ENCODE measurements at places on chromosomes 1 and 21.

GRCh38 chr1:204262506-204263253 lies 48.9 kb upstream of the GOLT1A start:
- DNase-seq, result no peak

- no peak for DNase-seq
Measured at GRCh38 chr1:46394108-46394871, at the start of gene FAAH. FAAH (plus strand) TSS chr1:46394317; CDS start chr1:46394349, 32 bp downstream.

DNA sequence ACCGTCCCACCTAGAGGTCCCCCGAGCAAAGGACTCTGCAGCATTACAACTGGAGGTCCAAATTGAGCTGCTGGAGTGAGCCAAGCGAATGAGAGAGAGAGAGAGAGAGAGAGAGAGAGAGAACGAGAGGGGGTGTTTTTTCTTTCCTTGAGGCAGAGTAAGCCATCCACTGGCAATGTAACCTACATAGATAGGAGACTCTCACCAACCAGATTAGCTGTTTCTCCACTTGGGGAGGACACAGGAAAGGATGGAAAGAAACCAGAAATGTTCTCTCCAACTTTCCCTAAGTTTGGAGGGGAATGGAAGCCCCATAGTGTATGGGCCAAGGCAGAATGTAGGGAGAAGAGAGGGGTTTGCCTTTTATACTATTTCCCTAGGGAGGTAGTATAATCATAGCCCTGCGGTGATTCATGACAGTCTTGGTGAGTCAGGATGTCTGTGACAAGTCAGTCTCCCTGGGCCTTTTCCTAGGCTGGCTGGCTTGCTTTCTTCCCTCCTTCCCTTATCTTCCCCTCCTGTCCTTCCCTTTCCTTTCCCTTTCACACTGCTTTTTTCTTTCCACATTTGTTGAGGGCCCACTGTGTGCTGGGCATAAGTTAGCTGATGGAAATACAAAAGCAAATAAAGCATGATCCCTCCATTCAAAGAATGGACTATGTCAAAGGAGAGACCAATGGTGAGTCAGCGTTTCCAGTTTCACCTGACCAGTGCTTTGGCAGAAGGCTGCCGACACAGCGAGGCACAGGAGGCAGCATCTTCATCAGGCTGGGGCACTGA lies 7.1 kb downstream of the FNDC7 start:
- DNase-seq, result no peak

- DNase-seq, result no peak
Measured at GRCh38 chr1:151574575-151575529, 34.7 kb downstream of the TUFT1 start.

- DNase-seq, result no peak
Measured at GRCh38 chr1:99571092-99571734, 74.7 kb upstream of the PALMD start.
